ENCODE measurements at places on chromosomes 1 and 21.

DNA sequence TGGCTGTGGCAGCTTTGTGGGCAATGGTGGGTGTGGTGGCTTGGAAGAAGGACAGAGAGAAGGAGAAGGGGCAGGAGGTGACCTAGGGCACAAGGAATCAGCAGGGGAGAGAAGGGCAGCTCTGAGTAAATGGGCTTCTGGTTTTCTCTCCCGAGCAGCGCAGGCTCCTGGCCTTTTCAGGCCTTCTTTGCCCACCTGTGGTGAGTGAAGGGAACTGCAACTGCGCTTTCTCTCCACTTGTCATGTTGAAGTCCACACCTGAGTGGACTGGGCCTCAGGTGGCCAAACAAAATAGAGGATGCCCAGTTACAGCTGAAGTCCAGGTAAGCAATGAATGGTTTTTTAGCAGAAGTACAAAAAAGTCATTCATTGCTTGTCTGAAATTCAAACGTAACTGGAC lies 29.4 kb upstream of the KCNA10 start:
- no peak for DNase-seq

DNA sequence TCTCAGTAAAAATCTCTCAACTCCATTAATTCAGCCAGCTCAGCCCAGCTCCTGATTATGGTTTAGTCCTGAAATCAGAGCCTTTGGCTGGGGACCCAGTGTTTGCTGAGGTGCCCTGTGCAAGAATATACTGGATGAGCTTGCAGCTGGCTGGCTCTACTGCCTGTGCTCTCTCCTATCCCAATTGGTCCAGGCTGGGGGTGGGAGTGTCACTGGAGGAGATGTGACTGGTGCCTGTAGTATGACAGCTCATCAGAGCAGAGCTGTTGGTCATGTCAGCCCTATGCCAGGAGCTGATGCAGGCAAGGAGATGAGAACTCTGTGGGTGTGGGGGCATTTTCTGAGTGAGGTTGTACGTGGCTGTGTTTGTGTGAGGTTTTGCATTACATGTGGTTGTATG lies 87.0 kb downstream of the TNR start:
- DNase-seq = no peak

DNA sequence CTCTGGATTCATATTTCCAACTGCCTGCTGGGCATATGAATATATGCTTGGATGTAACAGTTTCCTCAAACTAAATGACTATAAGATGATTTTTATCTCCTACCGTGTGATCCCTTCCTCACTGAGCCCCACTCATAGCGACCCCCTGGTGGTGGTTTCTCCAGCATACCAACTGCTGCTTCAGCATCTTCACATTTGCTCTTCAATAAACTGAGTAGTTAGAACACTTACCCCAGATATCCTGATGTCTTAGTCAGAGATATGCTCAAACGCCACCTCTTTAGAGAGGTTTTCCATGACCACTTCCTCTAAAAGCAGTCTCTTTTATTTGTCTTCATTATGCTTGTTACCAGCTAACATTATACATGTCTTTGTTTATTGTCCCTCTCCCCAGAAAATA lies 10.2 kb upstream of the HNRNPR start:
- DNase-seq = no peak

DNA sequence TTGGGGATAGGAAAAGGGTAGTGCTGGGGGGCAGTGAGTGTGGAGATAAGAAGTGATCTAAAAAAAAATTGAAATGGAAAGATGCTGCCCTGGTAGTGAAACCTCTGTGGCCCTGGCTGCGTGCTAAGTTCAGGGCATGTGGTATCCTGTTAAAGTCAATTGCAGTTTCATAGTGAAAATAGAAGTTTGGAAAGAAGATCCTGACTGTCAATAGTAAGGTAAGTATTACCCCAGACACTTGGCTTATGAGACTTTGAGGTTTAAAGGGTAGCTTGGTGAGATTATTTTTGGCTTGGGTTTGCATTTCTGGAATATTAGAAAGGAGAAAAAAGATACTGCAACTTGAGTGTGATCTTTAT lies 6.8 kb downstream of the ARID1A start:
- DNase-seq = no peak

DNA sequence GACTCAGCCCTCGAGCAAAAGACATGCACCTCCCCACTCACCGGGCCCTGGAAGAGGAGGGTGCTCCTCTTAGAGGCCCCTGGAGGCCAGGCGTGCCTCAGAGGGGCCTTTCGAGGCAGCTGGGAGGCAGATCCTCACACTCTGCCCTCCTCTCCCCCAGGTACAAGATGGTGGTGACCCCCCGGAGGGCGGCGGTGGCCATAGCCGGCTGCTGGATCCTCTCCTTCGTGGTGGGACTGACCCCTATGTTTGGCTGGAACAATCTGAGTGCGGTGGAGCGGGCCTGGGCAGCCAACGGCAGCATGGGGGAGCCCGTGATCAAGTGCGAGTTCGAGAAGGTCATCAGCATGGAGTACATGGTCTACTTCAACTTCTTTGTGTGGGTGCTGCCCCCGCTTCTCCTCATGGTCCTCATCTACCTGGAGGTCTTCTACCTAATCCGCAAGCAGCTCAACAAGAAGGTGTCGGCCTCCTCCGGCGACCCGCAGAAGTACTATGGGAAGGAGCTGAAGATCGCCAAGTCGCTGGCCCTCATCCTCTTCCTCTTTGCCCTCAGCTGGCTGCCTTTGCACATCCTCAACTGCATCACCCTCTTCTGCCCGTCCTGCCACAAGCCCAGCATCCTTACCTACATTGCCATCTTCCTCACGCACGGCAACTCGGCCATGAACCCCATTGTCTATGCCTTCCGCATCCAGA lies 10.4 kb downstream of the MYBPH start:
- no peak for DNase-seq

DNA sequence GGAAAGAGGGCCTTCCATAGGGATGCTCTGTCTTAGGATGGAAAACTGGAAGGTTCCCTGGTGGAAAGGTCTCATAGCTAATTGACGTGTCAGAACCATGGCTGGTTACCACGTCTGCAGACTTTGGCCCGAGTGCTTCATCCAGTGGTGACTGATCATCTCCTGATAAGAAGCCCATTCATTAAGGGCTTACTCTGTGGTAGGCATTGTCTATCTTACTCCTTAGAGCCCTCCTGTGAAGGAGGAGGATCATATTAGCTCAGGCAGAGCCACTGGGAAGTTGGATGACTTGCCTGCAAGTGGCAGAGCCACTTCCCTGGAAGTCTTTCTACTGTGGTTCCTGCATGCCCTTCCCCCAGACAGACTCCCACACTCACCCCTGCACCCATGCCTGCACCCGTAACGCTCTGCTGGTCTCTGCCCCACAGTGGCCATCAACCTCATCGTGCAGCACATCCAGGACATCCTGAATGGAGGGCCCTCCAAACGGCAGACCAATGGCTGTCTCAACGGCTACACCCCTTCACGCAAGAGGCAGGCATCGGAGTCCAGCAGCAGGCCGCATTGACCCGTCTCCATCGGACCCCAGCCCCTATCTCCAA lies 79.9 kb downstream of the UCK2 start:
- no peak for DNase-seq

- no peak for DNase-seq
Observed at GRCh38 chr21:45409466-45410150, 4.6 kb downstream of the COL18A1 start.

DNA sequence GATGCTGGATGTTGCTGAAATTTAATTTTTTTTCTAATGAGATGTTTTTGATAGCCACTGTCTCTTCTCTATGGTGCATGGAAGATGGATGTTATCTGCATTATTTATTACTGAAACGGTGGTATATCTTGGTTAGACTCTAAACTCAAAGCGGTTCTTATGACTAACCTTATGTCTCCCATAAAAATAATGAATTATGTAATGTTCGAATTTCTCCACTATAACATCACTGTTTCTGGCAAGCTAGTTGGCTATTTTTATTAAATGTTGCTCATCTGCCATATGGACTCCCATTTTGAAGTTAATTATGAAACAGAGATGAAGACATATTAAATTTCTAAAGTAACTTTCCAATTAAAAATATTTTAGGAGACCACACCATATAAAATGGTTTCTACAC lies 808.6 kb upstream of the ADGRL4 start:
- no peak for DNase-seq

DNA sequence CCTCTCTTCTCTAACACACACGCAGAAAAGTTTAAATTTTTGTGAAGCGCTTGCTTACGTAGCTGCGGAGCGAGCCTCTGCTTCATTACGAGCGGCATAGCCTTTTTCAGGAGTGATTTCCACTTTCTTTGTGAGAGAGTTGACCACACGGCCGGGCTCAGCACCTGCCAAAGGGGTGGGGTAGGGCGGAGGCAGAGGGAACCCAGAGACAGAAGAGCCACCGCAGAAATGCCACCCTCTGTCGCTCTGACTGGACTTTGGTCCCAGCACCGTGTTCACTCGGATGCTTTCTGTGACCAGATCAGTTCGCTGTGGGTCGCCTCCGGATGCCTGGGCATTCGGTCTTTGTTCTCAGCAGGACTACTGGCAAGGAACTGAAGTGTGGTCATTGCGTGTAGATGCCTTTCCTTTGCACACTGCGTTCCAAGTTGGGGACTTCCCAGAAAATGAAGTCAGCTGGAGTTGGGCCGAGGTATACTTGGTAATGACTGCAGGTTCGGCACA lies 883 bp downstream of the CHODL start:
- no peak for DNase-seq

DNA sequence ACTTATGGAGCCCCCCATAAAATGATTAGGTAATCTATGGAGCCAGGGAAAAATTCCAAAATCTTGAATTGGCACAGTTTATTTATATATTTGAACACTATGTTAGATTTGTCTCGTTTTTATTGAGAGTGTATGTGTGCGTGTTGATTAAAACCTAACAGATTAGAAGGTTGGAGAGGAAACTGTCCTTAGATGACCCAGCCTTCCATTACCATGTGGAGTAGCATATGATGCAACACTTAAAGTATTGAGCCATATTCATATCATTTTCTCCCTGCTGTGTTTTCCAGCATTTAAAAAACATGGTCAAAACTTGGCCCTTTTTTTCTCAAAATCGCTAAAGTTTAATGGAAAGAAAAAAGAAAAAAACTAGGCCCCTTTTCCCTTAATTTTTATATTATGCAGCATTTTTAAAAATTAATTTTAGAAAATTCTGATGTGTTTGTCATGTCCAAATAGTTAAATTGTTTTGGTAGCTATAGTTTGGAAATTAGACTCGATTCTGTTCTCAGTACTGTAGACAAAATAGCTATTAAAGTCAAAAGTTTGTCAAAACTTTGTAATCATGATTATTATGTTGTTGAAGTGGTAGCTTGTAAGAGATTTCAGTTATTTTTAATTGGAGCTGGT lies 2.3 kb downstream of the LRRC8D start:
- no peak for DNase-seq

DNA sequence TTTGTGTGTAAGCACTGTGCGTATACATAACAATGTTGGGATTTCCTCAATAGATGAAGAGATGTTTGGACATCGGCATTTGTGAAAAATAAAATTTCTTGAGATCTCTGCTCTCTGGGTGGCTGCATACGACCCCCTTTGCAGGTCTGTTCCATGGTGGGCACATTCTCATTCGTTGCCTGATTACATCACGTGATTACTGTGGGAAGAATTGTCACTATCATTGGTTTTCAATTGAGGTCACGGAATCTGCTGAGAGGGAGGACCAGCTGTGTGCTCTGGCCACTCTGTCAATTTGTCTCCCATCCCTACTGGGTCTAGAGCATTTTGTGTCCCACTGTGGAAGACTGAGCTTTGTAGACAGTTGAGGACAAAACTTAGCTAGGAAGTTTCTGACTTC lies 81.8 kb downstream of the DISC1 start:
- DNase-seq = no peak

DNA sequence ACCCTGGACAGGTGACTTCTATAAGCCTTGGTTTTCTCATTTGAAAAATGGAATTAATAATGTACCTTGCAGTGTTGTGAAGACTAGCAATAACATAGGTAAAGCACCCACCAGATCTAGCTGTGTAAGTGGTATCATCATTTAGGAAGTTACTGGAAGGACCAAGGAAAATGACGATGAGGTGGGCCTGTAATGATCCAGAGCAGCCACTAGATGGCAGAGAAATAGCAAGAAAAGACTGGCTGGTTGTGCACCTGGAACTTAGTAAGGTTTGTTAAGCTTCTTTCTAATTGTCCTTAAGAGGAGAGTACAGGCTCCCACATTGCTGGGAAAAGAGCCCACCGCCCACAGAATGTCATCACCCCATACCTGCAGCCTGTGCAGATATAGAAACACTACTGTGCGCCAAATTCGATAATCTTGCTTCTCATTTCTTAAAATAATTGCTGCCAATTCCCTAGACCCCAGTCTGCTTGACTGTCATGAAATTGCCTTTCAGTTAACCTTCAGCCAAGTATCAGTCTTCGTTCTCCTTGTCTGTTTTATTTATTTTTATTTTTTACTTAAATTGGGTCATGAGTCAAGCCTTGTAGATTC lies 37.2 kb downstream of the WNT4 start:
- no peak for DNase-seq
